ENCODE measurements at places on chromosomes 3 and 15.
A peak's percentile ranks its signal among the peaks of the same experiment; 100 is the strongest.

DNA sequence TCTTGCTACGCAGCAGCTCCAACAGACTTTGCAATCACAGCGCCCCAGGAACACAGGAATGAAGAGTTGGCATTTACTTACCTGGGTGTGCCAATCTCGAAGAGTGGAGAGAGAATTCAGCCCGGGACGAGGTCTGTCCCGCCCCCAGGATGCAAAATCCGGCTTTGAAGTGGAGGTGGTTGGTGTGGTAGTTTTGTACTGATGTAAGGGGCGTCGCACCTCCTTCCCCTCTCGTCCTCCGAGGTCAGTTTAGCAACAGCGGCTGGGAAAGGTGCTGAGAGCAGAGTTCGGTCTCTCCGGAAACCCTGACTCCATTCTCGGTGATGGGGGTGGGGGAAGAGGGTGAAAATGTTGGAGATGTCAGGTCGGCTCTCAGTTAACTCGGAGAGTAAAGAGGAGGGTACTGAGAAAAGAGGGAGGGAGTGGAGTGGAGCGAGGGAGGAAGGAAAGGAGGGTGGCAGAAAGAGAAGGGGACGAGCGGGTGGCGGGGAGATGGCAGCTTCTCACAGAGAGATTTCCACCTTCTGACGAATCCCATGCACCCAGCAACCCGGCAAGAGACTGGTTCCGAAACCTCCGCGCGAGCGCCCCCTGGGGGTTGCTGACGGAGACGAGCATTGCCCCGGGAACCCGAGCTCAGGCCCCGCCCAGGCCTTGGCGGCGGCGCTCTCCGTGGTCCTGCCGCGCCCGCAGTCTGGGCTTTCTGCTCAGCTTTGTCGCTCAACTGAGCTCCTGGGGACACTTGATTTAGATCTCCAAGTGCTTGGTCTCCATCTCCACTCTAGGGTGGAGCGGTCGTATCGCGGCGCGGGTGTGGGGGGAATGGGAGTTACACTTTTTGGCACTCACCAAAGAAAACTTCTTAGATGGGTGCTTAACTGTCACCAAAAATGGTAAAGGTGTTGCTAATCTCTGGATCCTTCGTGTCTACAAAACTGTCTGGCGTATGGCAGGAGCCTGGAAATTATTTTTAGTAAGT lies at the start of gene CPNE4:
Gene CPNE4, minus strand, starts transcription at position 529 of the 979 bp plus-strand sequence.
- peak; percentile 69 for DNase-seq

- DNase-seq: no peak
Observed at GRCh38 chr3:183161552-183162336, 790 bp downstream of the LAMP3 start.

DNA sequence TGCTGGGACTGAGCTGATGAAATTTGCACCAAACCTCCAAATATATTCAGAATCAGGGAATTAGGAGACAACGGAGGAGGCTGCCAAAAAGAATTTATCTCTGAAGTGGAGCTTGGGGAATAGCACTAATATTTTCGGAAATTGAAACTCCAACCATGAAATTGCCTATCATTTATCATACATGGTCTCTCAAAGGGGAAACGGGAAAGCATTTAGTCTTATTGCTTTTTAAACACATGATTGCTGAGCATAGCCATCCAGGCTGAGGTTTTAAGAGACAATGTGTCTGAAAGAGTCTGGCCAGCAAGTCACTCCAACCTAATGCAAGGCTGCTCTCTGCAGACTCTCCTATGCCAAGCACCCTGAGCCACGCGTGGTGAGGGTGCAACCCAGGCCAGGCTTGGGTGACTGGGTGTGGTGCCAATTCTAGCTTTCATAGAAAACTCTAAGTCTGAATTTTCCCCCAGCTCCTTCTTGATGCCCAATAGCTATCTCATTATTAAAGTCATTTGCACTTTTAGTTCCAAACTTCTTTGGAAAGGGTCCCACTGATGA lies 200.2 kb downstream of the RPLP1 start:
- no peak for DNase-seq

DNA sequence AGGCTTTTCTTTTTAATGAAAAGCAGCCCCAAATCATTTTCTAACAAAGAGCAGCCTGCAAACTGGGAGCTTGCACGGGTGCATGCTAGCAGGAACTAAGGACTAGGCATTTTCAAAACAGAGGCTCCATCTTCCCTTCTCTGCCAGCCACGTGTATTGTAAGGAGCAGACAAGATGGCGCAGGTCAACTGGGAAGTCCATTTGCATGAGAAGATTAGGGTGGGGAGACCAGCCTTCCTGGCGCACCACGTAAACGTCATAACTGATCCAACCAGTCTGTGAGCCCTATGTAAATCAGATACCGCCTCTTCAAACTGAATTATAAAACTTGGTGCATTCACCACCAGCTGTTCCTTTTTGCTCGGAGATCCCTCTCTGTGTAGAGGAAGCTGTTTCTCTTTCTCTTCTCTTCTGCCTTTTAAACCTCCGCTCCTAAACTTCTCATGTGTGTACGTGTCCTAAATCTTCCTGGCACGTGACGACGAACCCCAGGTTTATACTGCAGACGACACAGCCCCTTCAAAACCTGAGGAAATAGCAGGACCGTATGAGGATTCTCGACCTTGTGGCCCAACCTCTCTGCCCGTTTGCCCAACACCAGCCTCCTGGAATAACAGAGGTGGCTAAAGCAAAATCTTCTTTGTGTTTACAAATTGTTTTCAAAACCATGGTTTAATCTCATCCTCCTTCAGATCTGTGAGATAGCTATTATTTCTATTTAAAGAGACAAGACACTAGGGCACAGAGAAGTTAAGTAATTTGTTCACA lies 26.4 kb upstream of the SLC30A4 start:
- DNase-seq: no peak

- DNase-seq: no peak
Observed at GRCh38 chr15:35986191-35986721, 440.3 kb upstream of the DPH6 start.

GRCh38 chr3:191100516-191100915 lies 98.5 kb upstream of the OSTN start:
- DNase-seq: no peak

DNA sequence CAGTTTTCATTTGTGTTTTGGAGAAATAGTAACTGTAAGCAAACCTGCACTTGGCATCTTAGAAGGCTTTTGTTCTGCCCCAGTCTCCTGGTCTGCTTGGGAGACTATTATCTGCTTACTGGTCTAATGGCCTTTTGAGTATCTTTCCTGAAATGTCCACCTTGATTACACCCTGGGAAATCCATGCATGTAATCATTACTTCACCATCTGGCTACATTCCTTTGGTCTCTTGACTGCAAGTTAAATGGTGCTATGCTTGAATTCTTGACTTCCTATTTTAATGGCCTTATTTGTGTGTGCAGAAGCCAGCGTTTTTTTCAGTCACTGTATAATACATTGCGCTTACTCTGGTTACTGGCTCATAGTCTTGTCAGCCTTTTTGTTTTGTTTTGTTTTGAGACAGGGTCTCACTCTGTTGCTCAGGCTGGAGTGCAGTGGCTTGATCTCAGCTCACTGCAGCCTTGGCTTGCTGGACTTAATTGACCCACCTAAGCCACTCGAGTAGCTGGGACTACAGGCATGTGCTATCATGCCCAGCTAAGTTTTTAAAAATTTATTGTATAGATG lies 30.0 kb downstream of the CHD2 start:
- no peak for DNase-seq

DNA sequence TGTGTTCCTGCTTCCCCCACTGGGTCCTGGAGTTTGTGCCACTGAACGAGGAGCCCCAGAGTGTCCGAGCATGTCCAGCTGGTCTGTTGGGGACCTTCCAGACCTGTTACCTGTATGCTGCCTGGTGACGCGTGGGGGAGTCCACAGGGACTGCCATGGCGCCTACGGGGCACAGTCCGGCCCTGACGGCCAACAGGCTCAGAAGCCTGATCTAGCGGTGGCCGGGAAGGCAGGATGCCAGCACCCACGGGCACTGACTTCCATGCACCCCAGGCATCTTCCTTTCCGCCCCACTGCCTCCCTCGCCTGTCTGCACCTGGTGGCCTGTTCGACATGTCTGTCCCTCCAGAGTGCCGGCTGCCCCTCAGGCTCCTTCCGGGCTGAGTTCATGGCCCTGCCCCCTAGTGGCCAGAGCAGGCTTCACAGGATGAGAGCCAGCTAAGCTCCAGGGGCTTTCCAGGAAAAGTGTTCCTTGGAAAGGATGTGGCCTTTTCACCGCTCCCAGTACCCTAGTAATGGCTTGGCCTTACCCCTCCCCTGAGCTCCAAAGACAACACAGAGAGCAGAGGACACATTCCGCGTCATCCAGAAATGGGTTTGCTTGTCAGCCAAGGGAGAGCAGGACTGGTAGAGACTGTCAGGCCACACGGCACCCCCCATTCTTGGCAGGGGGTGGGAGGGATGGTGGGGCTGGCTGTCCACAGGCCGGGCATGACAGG lies 35.7 kb downstream of the NGRN start:
- DNase-seq: peak; percentile 73

DNA sequence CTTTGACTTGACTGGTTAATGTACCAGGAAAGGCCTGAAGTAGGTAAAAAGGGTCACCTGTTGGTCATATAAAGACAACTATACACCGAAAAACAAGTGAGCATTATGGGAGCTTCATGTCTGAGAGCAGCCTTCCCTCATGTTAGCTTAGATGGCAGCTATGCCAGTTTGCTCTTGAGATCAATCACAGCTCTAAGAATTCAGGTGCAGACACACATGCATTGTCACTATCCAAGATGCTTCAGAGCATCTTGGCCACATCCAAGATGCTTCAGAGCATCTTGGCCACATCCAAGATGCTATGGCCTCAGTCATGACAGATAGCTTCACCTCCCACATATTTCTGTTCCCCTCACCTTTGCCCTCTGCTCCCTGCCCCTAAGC lies 15.5 kb downstream of the ZNF80 start:
- no peak for DNase-seq

DNA sequence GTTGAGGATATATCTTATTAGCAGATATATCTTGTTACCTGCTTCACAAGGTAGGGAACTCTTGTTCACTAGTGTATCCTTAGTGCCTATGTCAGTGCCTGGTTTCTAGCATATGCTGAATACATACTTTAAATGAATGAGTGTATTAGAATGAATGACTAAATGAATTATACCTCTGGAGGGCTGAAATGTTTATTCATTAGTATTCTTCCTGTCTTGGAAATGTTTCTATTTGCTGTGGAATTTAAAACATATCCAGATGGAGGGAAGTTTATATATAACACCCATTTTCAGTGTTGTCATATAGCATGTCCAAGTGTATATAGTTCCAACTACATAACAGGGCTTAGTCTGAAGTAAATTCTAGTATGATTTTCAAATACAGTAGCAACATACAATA lies 581.5 kb downstream of the TBL1XR1 start:
- no peak for DNase-seq

DNA sequence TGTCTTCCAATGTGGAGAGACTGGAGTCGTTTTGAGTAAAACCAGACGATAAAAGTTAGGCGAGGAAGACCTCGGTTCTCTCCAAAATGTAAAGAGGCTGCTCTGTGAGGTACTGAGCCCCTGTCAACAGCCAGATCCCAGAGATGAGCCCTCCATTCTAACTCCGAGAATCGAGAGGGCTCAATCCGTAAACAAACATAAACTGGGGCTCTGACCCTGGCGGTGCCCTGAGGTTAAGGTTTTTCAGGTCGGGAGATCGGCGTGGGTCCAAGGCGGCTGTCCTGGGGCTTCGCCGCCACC lies 417 bp downstream of the TBCCD1 start:
- no peak for DNase-seq

- DNase-seq: no peak
Observed at GRCh38 chr3:15585111-15585845, 16.1 kb downstream of the HACL1 start.

DNA sequence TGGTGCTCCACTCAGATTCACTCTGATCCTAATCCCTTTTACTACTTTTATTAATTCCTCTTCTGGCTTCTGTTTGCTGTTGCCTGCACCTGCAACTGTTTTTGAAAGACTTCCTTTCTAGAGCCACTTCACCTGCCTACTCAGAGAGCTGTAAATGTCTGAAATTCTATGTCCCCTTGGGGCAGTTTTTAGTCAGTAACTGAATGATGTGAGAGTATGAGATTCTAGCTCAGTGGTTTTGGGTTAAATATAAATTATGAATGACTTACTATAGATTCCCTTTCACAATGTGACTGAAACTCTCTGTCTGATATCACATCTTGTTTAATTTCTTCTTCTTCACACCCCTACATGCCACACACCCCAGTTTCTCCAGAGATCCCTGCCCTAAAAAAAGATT lies 47.8 kb upstream of the LRRC3B start:
- DNase-seq: no peak

DNA sequence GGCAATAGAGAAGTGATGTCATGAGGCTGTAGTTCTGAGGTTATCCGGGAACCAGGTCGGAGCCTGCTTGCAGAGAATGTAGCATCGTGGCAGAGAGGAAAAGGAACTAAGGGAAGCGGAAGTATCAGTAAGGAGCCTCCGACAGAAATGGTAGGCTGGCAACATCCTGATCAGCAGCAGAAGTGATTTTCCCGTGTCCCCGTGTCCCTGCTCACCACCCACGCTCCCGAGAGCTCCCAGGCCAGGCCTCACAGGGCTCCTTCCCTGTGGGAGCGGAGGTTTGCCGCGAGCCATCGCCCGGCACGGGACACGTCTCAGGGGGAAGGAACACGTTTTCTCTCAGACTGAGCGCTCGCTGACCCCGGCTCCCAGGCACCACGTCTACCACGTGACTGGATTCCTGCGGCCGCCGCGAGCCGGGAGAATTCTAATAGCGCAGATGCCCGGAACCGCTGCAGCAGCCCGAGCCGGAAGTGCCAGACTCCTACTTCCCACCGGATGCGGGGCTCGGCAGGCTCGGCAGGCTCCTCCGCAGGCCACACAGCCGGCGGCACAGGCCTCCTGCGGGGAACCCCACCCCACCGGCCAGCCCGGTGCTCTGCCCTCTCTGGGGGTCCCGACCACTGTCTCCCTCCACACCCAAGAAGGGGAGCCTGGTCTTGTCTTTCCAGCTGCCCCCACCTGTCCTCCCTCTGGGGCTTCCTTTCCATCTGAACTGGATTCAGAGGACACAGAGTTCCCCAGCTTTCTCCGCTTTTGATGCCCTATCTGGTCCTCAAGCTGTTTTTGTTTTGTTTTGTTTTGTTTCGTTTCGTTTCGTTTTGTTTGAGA lies 99.3 kb downstream of the BDH1 start:
- peak; percentile 86 for DNase-seq

- no peak for DNase-seq
Observed at GRCh38 chr3:112482675-112483074, 16.6 kb downstream of the BTLA start.

- no peak for DNase-seq
Observed at GRCh38 chr3:195107593-195107992, 163.4 kb downstream of the XXYLT1 start.

DNA sequence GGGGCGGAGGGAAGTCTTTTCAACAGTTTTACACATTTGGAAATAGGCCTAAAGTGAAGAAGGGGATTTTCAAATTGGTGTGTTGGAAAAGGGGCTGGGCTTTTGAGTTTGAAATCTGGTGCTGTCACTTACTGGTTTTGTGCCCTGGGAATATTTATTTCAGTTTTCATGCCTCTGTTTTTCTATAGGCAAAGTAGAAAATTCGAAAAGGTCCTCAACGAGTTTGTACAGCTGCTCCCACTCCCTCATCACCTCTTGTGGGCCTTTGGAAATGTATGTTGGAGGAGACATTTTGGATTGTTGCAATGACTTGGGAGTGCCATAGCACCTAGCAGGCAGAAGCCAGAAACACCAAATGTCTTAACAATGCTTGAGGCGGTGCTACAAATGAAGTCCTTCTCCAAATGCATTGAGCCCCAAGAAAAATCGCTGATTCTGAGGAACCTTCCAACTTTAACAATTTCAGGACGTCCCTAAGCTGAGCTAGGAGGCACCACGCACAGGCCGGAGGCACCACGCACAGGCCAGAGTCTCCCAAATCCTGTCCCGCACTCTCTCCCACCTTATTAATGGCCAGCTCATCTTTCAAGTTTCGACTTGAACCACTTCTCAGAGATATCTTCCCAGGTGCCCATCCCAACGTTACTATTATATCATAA lies 639 bp upstream of the POLR2M start:
- no peak for DNase-seq
